Lung microvascular endothelial cell (primary cell): ENCODE measurements at places on chromosomes 1 and 21. TPM values are rescaled to one million over a fixed set of nuclear protein-coding genes. Genes with fewer than 3 reads are reported as not detected.

The RNU1-2 gene
- under 0.01 and 5,258 TPM in 2 replicates for total RNA-seq

The RORC gene
- not detected in 2 replicates for total RNA-seq

The CD52 gene
- total RNA-seq, result not detected in 2 replicates

GRCh38 chr1:87428883-87429282, 100.2 kb downstream of the LMO4 start:
- DNase-seq, result no peak

- DNase-seq, result peak; percentile 98
Observed at GRCh38 chr1:30847358-30847972, 61.1 kb downstream of the SDC3 start.

GRCh38 chr1:25011275-25011674, 81.2 kb upstream of the RUNX3 start:
- DNase-seq, result no peak

DNA sequence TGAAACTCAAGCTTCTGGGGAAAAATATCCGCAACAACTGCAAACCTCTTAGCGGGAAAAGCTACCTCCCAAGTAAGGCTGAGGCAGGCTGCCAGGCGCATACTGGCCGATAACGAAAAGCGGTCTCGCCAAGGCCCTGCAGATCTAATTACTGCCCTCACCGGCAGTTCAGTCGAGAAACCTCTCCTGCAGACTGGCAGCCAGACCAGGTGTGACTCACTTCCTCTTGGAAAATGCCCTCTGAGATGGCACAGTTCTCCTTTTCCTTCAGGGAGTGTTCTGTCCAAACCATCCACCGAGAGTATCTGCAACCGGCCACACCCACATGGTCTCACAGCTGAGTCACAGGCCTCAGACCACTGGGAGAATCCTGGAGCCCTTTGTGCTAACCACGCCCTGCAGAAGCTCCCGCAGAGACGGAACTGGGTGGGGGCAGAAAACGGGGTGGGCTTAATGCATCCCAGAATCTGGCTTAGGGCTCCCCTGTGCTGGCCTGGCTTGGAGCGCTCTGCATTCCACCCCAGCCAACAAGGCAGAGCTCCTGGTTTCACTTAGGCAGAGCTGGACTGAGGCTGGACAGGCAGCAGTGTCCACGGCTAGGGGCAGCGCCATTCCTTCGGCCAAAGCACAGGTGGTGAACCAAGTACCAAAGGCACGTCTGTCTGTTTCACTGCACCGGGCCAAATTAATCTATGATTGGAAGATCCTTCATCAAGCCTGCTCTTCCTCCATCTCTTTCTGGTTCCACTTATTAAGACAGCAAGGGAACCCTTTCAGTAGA, 1.2 kb downstream of the S100A10 start:
- DNase-seq, result peak; percentile 88

DNA sequence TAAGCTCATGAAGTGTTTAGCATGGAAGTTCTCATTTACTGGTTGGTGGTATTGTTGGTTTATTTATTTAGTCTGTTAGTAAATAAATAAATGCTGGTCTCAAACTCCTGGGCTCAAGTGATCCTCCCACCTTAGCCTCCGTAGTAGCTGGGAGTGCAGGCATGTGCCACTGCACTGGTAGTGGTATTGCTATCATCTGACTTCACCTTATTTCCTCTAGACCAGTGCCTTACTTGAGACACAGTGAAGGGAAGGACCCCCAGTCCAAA, 1.4 kb upstream of the SLC2A1 start:
- DNase-seq, result no peak
